NCI-H1105 (cell line): ENCODE measurements at places on chromosomes 5 and 9.

- DNase-seq = no peak
Observed at GRCh38 chr5:159620853-159621540, 290.7 kb upstream of the IL12B start.

- no peak for DNase-seq
Observed at GRCh38 chr5:133606835-133607234, 5.5 kb downstream of the FSTL4 start.

DNA sequence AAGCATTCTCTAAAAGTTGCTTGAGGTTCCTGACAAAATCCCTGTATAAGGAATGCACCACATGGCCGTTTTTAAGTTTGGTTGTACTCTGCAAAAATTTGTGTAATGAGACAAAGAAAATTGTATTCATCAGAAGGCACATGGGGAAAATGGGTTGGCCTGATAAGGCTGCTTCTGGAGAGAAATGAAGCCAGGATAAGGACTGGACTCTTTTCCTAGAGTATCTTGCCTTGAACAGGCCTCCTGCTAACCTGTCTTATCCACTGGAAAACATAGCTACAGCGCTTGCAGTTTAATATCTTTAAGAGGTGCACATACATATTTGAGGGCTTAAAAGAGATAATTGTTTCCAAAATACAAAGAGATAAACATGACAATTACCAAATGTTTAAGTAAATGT is 41.4 kb upstream of the IFNK start:
- no peak for DNase-seq

DNA sequence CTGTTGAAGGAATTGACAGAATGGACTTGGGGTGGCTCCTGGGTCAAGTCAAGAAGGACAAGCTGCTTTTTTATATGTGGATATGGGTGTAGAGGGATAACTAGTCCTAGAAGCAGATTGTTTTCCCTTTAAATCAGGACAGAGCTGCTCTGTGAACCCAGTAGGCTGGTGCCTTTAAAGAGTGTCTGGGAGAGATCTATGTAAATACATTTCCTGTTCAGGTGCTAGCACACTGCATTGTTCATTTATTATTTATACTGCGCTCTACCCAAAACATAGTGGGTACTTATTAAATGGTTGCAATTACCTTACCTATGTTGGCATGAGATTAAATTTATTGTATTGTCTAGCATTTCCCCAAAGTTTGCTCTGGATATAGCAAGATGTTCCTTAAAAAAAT is 86.6 kb upstream of the EQTN start:
- DNase-seq = no peak

GRCh38 chr9:133754688-133755227 is 16.6 kb upstream of the SARDH start:
- no peak for DNase-seq

GRCh38 chr5:6745706-6746222 is 32.5 kb downstream of the TENT4A start:
- DNase-seq = peak; percentile 24

DNA sequence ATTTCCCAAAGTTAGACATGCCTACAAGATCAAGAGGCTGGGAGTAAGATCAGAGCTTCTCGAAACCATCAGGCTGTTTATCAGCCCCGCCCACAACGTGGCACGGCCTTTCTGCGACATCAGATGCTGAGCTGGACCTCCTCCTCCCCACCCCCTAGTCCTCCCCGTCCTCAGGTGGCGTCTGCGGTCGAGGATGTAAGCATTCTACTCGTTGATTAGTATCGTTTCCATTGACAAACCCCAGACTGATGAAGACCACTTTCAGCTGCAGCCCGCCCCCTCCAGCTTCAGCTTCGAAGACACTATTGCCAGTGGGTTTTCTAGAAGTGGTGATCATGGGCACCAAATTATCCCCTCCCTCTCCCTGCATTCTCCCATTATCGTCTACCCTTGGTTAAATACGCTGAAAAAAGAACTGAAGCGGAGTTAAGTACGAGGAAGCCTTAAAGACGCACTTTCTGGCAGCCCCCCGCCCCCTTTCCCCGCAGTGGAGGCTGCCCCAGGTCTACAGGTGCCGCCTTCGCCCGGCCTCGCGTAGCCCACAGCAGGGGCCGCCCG is 1.1 kb downstream of the PPIC start:
- peak; percentile 19 for DNase-seq

DNA sequence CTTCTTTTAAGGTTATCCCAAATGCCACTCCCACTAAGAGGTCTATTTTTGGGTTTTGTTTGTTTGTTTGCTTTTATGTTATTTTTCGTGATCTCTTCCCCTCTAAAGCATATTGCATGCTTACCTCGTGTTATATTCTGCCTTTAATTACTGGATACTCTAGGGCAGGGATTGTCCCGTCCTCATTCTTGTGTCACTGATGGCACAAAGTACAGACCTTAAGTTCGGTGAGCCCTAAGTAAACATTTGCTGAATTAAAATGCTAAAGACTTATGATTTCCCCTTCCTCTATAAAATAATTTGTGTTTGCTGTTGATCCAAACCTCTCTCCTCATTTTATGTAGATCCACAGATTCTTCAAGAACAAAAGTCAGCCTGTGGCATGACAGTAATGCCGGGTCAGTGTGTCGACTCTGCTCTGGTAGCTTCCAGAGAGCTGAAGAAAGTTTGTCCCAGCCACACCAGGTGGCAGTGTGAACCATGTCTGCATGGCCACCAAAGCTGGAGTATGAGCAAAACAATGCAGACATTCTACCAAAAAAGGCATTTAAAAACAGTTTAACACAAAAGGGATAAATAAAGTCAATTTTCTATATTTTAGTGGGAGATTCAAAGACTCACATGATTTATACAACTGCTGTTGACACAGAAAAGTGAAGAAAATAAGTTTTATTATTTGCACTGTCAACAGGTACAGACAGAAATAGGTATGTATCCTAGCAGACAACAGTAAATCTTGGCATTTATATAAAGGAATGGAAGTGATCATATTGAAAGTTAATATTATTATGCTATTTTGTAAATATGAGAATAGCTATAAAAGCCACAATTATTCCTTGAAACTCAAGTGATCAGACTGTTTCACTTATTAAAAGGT is 17.9 kb upstream of the POC5 start:
- DNase-seq = no peak

- DNase-seq = no peak
Observed at GRCh38 chr5:38456657-38457399, 99.6 kb downstream of the LIFR start.

GRCh38 chr9:110444911-110445310 is 107.2 kb upstream of the TXNDC8 start:
- no peak for DNase-seq

DNA sequence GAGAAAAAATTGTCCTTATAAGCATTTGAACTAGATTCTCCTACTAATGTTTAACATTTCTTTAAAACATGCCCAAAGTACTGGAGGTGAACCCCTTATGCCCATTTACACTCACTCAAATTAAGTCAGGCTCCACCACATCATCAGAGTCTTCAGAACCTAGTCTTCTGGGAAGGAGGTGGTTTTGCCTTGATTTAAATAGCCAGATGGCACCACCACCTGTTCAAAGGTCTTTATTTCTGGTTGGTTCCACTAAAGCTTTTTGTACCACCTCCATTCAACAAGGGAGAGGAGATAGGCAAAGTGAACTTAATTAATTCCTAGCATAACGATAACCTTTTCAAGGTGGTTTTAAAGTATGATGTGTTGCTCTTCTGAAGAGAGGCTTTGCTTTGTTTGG is 189.5 kb downstream of the SLF1 start:
- DNase-seq = no peak

DNA sequence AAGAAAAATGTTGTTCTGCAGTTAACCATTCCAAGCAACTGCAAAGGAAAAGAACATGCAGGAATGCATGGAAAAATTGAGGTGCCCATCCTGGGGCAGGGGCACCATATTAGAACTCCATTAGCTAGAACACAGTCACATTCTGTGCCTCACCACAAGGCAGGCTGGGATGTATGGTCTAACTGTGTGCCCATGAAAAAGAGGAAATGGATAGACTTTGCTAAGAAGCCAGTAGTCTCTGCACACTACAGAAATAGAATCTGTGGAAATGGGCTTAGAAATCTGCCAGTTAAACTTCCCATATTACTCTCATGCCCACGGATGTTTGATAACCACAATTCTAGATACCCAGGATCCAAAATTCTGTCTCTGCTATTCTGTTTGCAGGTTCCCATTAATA is 423.8 kb upstream of the SMARCA2 start:
- DNase-seq = no peak

DNA sequence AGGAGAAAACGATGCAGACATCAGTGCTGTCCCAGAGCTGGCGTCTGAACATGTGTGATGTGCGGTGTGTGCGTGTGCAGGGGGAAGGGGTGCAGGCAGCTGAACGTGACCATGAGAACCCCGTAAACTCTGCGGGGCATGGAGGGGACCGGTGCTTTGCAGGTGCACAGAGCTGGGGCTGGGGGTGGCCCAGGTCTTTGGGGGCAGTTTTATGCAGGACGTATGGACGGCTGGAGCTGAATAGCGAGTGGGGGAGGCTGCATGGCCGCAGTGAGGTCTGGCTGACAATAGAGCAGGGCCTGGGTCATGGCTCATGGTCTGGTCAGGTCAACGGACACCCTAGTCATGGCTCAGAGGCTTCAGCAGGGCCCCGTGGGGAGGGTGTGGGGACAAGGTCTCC is 3.3 kb upstream of the EXOC3 start:
- DNase-seq = no peak

DNA sequence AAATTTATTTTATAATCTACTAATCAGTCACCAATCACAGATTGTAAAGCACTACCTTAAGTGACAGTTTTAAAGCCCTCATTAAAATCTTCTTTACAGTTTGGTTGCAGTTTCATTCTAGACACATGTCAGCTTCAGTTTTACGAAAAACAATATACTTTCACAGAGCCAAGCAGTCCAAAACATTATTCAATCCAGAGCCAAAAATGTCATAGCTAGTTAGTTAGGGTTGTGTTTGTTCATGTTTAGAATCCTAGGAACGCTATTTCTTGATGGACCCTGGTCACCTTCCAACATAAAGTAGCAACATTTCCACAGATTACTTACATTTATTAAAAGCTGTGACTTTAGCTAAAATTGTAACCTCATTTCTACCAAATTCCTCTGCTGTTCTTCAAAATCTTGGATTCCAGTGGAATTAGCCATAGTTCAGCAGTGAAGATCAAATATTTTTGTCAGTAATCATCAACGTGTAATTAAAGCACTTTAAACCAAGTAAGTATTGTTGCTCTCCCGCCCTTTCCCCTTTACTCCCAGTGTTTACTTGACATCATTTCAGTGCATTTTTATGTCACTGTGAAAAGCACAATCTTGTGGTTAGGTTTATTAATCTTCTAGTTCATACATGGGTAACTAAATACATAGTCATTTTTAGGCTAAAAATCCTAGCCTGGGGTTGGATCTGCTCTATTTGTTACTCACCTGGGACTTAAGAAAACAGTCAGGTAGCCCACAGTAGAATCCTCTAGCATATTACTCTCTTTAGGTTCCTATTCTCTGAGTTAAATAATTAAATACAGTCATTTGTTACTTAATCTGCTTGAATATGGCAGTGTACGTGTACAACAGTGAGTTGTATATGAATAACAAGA is 74.3 kb downstream of the NIPBL start:
- DNase-seq = no peak

DNA sequence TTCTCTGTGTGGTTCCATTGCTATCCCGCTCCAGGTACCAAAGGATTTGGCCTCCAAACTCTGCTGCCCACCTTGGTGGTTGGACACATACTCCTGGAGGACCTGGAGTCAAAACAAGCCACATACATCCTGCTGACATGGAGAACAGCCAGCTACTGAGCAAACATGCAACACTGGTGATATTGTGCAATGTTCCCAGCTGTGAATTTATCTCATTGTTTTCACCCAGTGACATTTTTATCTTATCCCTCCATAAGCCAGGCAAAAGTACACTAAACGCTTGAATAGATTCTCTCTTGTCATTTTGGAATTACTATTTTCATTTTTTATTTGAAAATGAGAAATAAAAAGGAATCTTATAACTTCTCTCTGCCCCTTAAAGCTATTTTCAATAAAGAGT is 11.1 kb upstream of the CTSL start:
- no peak for DNase-seq

- DNase-seq = no peak
Observed at GRCh38 chr9:3809724-3810123, 283.9 kb upstream of the RFX3 start.

- no peak for DNase-seq
Observed at GRCh38 chr5:88727705-88728313, 155.2 kb downstream of the MEF2C start.

DNA sequence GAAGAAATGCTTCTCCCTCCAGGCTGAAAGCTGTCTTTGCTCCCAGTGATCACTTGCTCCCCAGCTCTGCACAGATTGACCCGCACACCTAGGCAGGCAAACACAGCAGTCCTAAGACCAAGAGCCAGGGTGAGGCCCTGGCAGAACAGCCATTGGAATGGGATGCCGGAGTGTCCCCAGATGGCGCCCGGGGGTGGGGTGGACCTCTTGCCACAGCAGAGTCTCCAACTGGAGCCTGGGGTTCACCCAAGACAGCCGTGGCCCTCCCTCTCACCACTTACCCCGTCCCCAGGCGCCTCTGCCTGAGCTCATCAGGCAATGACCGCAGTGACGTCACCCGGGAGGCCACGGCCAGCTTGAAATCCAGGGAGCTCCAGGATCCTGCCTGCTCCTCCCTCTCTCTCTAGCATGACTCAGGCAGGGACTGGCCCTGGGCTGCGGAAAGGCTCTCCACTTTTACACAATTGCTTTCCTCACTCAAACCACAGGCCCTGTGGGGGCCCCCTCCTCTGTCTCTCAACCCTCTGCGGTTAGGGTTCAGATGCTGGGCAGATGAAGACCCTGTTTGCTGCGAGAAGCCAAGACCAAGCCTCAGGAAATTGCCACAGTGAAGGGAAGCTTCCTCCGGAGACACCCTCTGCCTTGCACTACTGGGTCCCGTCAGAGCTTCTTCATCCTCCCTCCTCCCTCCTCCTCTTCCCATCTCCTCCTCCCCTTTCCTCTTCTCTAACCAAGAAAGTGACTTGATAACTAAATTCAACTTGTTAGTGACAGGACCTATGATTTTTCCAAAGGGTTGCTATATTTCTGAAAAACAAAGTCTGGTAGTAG is 24.3 kb upstream of the PTGES start:
- DNase-seq = no peak

DNA sequence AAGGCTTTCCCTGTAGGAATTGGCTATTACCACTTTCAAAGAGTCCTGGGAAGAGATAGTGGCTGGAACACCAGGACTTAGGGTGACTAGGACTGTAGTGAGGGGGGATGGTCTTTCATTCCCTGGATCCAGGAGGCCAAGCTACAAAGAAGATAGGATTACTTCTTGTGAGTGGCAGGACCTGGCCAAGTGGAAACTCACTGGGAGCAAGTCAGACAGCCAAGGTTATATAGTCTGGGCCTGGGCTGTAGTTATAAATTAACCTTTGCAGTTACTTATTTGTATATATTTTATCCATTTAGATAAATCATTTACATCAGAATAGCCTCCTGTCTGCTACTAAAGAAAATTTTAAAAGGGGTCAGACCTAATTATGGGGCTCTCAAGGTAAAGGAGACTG is 124.3 kb downstream of the TLR4 start:
- DNase-seq = no peak

- peak; percentile 21 for DNase-seq
Observed at GRCh38 chr9:17005056-17005823, 129.6 kb upstream of the CNTLN start.

GRCh38 chr5:177404641-177405179 is 4.2 kb upstream of the PFN3 start:
- no peak for DNase-seq
